ENCODE measurements at places on chromosomes 7 and 10.

DNA sequence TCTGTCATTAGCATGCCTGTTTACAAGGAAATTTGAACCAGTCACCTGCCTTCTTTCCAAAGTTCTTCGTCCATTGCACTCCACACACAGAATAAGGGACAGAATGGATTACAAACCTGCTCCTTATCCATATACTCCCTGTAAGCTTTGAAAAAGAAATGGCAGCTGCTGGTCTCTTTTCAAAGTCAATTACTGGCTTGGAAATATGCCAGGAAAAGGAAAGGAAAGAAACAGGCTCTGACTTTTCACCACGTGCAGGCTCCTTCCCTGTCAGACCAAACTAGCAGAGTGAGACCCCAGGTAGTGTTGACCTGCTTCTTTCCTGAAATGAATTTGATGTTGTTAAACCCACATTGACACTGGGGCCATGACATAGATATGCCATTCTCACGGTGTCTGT is 84.5 kb downstream of the LHFPL3 start:
- no peak for DNase-seq

DNA sequence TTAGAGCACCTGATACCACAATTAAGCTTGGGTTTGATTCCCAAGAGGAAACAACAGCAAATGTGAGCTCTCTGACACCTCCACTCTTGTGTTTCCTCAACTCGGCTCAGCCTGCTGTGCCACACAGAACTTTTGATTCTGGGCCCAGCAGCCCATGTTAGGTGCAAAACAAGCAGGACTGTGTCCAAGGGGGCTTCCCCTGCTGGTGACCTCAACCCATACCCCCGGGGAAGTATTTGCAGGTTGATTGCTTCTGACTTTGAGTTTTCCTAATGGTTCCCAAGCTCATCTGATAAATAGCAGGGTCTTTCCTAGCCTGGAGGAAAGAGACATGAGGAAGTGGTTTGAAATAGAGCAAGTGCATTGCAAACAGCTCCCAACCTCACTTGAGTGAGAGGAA is 43.5 kb upstream of the ADAM12 start:
- DNase-seq = no peak

- no peak for DNase-seq
These were observed 128.0 kb downstream of the ELAPOR2 start for GRCh38 chr7:86931439-86931838.

- no peak for DNase-seq
These were observed 402.9 kb upstream of the FOXK1 start for GRCh38 chr7:4279216-4279615.

- DNase-seq = no peak
These were observed 14.3 kb downstream of the CPED1 start for GRCh38 chr7:121002757-121003200.

DNA sequence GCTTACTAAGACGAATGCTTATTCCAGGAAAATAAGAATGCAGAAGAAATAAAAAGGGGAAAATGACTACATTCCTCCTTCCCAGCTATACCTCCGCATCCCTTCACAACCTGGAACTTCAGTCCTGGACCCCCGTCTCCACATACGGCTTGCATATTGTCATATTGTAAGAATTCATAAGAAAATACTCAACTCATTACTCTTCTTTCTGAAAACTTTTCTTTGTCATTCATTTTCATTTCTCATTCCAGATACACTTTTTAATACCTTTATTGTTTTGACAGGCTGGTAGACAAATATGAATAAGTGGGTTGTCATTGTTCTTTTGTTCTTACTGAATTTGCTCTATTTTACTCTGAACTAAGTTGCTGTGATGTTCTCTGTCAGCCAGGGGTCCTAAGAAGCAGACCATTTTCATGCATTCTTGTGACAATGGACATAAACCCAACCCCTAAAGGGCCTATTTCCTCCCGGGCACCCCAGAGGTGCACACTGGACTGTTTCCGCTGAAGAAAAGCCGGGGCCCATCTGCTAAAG is 23.3 kb upstream of the SFTPA2 start:
- no peak for DNase-seq

DNA sequence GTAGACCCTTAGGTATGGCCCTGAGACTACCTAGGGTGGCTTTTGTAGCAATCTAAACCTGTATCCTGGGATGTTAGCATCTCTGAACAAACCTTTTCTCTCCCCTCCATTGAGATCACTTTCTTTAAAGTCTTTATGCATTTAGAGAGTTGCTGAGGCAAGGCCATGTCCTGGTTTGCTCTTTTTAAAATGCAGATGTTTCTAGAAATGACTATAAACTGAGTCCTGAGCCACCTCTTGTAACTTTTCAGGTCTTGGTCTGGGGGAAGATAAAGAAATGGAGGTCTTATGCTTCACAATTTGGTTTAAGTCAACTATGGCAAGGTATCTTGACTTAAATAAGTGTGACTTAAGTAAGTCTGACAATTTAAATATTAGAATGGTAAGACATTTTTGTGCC is 78.0 kb downstream of the AUTS2 start:
- DNase-seq = no peak

- DNase-seq = no peak
These were observed 35.7 kb upstream of the SDK1 start for GRCh38 chr7:3265388-3265787.

DNA sequence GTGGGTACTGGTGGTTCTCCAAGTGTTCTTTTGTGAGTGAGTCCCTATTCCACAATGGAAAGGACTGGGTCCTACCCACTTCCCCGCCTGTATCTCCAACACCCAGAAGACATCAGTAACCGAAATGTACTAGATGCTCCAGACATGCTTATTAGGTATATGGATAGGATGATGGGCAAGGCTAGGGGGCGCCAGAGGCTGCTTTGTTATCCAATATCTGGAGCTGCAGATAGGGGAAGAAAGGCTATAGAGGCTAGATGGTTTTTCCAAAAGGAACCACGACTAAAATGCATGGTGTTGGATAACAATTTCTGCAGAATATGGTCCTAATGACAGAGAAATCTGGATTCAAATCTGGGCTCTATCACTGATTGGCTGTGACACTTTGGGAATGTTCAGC is 56.2 kb upstream of the TM9SF3 start:
- peak; percentile 87 for DNase-seq

- no peak for DNase-seq
These were observed 10.1 kb downstream of the NFKB2 start for GRCh38 chr10:102405632-102406031.

DNA sequence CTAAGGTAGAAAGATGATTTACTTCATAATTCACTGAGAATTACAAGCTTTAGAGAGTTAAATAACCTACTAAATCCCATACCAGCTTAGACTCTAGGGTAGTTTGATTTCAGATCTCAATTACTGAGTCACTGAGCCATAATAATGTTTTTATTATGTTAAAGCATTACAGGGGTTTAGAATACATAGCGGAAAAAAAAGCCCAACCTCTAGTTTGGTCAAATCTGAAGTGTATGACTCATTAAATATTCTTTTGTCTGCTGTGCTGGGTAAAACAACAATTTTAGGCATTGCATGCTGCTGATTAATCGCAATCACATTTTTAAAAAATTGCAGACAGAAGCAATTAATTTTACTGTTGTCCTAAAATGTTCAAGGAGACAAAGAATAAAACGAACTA is 48.5 kb downstream of the MALRD1 start:
- DNase-seq = no peak

- peak; percentile 39 for DNase-seq
These were observed at the start of gene SEMA4G for GRCh38 chr10:100969187-100970075. Gene SEMA4G, plus strand, starts transcription at chr10:100969504. Its CDS starts 3,409 bp downstream, at chr10:100972913.

- no peak for DNase-seq
These were observed 236.0 kb downstream of the WDR11 start for GRCh38 chr10:121087129-121087528.

- no peak for DNase-seq
These were observed 466.5 kb downstream of the PLXNA4 start for GRCh38 chr7:132109769-132110168.

GRCh38 chr7:142391191-142391992 is 133.5 kb upstream of the PRSS58 start:
- peak; percentile 67 for DNase-seq

DNA sequence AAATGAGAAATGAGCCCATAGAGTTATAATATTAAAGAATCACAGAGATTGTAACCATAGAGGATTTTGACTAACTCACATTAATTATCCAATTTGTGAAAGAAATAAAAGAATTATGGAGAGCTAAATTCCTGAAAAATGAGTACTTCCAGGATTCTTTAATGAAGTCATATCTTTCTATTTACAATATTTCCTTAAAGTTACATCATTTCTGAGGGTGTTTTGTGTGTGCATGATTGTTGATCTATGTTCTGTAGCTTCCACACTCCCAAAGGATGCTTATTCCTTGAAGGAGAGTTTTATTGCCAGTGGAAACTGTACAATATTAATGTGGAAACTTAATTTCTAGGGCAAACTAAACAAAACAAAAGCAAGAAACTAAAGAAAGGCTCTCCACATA is 299.6 kb downstream of the MDFIC start:
- no peak for DNase-seq

GRCh38 chr7:111749625-111750024 is 187.3 kb upstream of the IMMP2L start:
- DNase-seq = no peak

DNA sequence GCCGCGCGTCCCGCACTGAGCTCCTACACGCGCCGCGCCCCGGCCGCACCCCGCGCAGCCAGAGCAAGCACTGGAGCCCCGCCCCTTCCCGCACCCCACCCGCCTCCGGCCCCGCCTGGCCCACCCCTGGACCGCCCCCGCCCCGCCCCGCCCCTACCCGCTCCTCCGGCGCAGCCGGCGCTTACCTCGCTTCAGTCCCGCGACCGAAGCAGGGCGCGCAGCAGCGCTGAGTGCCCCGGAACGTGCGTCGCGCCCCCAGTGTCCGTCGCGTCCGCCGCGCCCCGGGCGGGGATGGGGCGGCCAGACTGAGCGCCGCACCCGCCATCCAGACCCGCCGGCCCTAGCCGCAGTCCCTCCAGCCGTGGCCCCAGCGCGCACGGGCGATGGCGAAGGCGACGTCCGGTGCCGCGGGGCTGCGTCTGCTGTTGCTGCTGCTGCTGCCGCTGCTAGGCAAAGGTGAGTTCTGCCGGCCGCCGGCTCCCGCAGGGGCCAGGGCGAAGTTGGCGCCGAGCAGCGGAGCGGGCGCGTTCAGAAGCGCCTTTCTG is at the start of gene RET:
TSS of gene RET (plus strand) at position 194 of the 545 bp plus-strand sequence. CDS start at position 384, 190 bp downstream.
- no peak for DNase-seq

GRCh38 chr7:37322831-37323230 is 125.8 kb downstream of the ELMO1 start:
- DNase-seq = no peak

GRCh38 chr7:96720843-96721242 is 11.2 kb upstream of the SEM1 start:
- no peak for DNase-seq

DNA sequence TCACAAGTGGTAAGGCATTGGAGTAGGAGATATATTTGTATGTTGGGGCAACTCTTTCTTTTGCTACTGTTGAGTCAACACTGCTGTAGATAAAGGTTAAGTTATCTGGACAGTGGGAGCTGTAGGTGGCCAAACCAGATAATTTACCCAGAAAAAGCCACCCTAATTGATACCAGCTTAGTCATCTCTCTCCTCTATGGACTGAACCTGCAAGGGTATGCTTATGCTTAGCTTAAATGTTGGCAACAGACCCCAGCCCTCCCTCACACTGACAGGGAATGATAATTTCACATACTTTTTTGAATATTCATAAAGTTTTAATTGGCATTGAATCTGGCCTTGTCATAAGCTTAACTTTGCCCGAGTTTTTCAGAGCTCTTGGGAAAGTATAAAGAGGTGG is 66.3 kb downstream of the CREB5 start:
- no peak for DNase-seq

GRCh38 chr10:71909399-71910083 is 54.7 kb upstream of the CHST3 start:
- no peak for DNase-seq

DNA sequence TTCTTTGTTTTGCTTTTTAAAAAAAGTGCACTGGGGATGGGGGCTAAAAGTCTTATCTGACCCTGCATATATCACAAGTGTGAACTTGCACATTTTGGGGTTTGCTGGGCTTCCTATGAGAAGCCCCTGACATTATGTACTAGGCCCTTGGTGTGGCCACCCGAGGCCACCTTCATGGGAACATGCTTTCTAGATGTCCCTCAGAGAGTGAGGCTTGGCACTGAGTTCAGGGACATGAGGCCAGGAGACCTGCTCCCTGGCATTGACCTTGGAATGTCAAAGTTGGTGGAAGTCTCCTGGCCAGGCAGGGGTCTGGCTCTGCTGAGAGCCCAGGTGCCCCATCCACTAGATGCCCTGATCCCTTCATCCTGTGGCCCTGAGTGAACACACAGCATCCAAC is 536.2 kb downstream of the TCERG1L start:
- DNase-seq = no peak

GRCh38 chr7:44969701-44970522 is 8.9 kb downstream of the MYO1G start:
- DNase-seq = no peak

DNA sequence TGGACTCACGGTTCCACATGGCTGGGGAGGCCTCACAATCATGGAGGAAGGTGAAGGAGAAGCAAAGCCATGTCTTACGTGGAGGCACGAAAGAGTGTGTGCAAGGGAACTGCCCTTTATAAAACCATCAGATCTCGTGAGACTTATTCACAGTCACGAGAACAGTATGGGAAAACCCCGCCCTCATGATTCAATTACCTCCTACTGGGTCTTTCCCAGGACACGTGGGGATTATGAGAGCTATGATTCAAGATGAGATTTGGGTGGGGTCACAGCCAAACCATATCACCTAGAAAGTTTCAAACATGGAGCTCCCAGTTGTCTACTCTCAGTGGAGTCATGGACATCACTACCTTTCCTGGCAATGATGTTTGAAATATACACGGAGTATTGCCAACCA is 49.6 kb downstream of the CYCS start:
- no peak for DNase-seq

- peak; percentile 35 for DNase-seq
These were observed 155.1 kb downstream of the LYZL1 start for GRCh38 chr10:29443745-29444523.

DNA sequence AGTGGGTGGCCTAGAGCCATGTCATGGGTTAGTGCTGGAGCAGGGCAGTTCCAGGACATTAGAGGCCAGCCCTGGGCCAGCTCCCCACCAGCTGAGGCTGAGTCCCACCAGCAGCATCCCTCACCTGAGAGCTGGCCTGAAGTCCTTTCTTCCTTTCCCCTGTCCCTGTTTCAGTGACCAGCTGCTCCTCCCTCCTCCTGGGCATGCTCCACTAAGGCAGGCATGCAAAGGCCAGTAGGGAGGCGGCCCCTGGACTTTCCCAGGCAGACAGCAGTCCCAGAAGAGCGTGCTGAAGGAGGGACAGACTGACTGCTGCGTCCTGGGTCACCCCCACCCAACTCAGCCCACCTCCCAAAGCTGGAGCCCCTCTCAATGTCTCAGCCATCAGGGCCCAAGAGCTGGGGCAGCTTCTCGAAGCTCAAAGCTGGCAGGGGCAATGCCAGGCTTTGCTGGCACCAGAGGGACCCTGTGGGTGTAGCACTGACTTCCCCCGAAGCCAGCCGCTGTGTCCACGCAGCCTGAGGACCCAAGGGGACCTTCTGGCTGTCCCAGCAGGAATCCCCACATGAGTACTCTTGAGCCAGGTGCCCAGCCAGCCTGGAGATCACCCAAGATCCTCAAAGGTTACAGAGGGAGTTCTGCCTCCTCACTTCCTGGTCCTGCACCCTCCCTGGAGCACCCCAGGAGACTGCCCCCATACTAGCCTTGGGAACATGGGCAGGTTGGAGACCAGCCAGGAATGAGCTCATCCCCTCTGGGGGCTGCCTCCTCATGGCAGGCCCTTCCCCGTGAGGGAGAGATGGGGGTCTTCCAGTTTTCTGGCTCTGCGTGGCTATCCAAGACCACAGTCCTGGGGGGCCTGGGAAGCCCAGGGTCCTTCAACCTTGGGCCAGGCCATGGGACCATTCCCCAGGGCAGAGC is 35.2 kb upstream of the RET start:
- DNase-seq = no peak

- DNase-seq = no peak
These were observed 224.8 kb downstream of the MTERF1 start for GRCh38 chr7:91655656-91656055.

Measured in trophoblast cell (in vitro differentiated cells and primary cell).